ENCODE measurements at places on chromosomes 2 and 18.
A peak's percentile ranks its signal among the peaks of the same experiment; 100 is the strongest.

DNA sequence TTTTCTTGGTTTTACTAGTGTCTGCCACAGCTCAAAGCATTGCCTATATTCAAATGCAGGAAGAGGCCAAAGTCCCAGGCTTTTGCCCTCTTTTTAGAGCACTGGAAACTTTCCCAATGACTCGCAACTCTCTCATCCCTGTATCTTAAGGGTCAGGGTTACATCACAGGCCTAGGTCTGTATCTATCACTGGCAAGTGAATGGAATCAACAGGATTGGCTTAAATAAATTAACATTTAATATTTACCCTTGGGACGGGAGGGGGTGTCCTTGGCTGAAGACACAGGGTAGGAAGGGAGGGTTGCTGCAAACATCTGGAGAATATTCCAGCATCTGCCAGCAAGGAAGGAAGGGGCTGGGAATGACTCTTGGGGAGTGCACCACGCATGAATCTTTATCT lies 242.6 kb downstream of the SLC4A3 start:
- no peak for DNase-seq

GRCh38 chr18:76788571-76789317 lies 33.6 kb upstream of the ZNF236 start:
- DNase-seq: no peak

- peak; percentile 9 for DNase-seq
These were observed 56.0 kb downstream of the TEX44 start for GRCh38 chr2:231648579-231649174.

DNA sequence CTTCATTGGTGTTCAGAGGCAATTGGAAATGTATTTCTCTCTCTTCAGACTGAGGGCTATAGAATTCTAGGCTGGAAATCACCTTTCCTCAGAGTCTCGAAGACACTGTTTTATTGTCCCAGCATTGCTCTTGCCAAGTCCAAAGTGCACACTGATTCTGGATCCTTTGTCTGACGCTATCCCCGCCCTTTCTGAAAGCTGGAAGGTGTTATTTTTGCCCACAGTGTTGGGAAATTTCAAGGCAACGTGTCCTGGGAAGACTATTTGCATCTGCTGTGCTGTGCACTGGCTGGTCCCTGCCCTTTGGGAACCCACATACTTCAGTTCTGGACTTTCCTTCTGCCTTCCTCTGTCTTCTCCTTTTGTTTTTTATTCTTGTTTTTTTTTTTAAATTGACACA lies 190.8 kb downstream of the SH3BP4 start:
- no peak for DNase-seq

DNA sequence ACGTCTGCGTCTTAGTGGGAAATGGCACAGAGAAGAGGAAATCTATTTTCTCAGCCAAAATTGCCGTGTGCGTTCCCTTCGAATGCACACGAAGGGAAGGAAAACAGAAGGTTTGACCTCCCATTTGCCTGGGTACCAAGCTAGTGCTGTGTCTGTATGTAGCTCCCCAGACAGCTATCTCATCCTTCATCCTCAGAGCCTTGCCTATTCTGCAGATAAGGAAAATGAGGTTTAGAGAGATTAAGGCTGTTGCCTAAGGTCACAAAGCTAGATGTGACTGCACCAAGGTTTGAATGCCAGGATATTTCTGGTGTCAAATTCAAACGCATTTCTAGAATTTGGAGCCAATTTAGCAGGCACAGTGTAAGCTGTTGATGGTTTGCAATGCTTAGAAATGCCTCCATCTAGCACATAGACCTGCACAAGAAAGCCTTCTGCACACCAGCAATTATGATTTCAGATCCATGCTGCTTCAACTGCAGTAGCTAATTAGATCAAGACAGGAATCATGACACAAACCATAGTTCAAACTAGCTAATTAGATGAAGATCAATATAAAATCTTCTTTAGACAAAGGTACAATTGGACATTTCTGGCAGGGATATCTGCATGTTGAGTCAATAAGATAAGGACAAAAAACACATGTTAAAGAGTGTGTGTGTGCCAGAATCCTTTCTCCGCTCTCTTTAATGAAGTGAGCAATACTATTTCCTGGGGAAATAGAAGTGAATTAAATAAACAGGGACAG lies 115.1 kb downstream of the CMPK2 start:
- no peak for DNase-seq

GRCh38 chr2:96143848-96144480 lies 1.3 kb downstream of the DUSP2 start:
- peak; percentile 24 for DNase-seq

- DNase-seq: no peak
These were observed 45.4 kb downstream of the ODC1 start for GRCh38 chr2:10402653-10403215.
